ENCODE measurements at places on chromosomes 2 and 18. TPM values are rescaled to one million over a fixed set of nuclear protein-coding genes. Genes with fewer than 3 reads are reported as not detected.

The ACVR1C gene
- 0.81 TPM for total RNA-seq

The HOXD13 gene
- total RNA-seq, result not detected

The EPHA4 gene
- total RNA-seq, result 14.2 TPM

The C2orf80 gene
- not detected for total RNA-seq

The OST4 gene
- total RNA-seq, result 411 TPM

The PRKAG3 gene
- total RNA-seq, result not detected

The MC4R gene
- not detected for total RNA-seq

The RIT2 gene
- total RNA-seq, result not detected

The FAHD2B gene
- total RNA-seq, result 34.2 TPM

The CNDP1 gene
- total RNA-seq, result not detected

The SPATA3 gene
- not detected for total RNA-seq

The TMBIM1 gene
- 138 TPM for total RNA-seq

The ZNF804A gene
- 0.05 TPM for total RNA-seq

The ADGRF3 gene
- 0.16 TPM for total RNA-seq

The CPS1 gene
- total RNA-seq, result 3.0 TPM

The SULT1C3 gene
- not detected for total RNA-seq

The INO80D gene
- total RNA-seq, result 12.6 TPM

The DYNC1I2 gene
- total RNA-seq, result 73.5 TPM

The MC2R gene
- not detected for total RNA-seq

The CD226 gene
- 0.95 TPM for total RNA-seq

The DES gene
- 13,356 TPM for total RNA-seq

The GBX2 gene
- not detected for total RNA-seq

The STK36 gene
- total RNA-seq, result 7.5 TPM

The UGT1A3 gene
- total RNA-seq, result not detected

The BIRC6 gene
- total RNA-seq, result 35.7 TPM

The SLC11A1 gene
- 5.4 TPM for total RNA-seq

The ERCC3 gene
- 21.2 TPM for total RNA-seq

The TLK1 gene
- 26.7 TPM for total RNA-seq

The TRAPPC12 gene
- total RNA-seq, result 110 TPM

The COMMD1 gene
- total RNA-seq, result 59.5 TPM

The PSTPIP2 gene
- total RNA-seq, result 2.0 TPM

The MRPL33 gene
- total RNA-seq, result 360 TPM

The SERPINB5 gene
- not detected for total RNA-seq

The CRYGD gene
- not detected for total RNA-seq

The HTR2B gene
- not detected for total RNA-seq

The THAP4 gene
- total RNA-seq, result 83.2 TPM

The INPP5D gene
- total RNA-seq, result 5.2 TPM

The TNFAIP6 gene
- total RNA-seq, result 2.9 TPM

The RAPGEF4 gene
- total RNA-seq, result 9.0 TPM

The CPO gene
- total RNA-seq, result 0.73 TPM

The HOXD4 gene
- total RNA-seq, result not detected

The CHST10 gene
- total RNA-seq, result 10.5 TPM

The FZD7 gene
- 24.2 TPM for total RNA-seq

The ABCG5 gene
- not detected for total RNA-seq

The TMEM200C gene
- 0.95 TPM for total RNA-seq

The ME2 gene
- 88.2 TPM for total RNA-seq

The DYTN gene
- not detected for total RNA-seq

The RNF144A gene
- 16.9 TPM for total RNA-seq

The PTPRM gene
- 102 TPM for total RNA-seq

The B4GALT6 gene
- total RNA-seq, result 9.0 TPM

The MAP2 gene
- total RNA-seq, result 4.1 TPM

The POTEC gene
- total RNA-seq, result not detected

The NCKAP5 gene
- total RNA-seq, result 4.3 TPM

The IL1F10 gene
- not detected for total RNA-seq

The ANO7 gene
- total RNA-seq, result 0.81 TPM

The MRO gene
- total RNA-seq, result 4.6 TPM

The CAD gene
- total RNA-seq, result 9.4 TPM

Data from Right ventricle myocardium inferior (tissue), 1 donor.